Stimulated activated CD4-positive, alpha-beta T cell treated with anti-CD3 and anti-CD28 coated beads, Interleukin-1b, Interleukin-23, amount 100 ng/mL, for 1 hour (primary cell): ENCODE measurements at places on chromosomes 6 and 20.

DNA sequence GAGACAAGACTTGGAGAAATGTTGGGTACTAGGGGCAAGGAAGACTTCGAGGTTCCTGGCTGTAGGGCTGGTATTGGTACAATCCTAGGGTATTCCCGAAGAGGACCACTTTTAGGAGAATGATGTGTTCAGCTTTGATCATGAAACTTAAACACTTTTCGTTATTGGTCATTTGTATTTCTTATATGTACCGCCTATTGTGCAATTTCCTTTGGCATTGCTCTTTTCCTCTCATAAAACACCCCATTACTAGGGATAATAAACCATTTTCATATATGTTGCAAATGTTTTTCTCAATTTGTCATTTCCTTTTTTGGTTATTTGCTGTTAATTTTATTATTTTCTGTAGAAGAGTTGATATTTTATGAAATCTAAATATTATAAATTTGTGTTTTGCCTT, 18.9 kb upstream of the ARFGEF3 start:
- DNase-seq = no peak

- DNase-seq = peak; percentile 14
These were observed 37.1 kb upstream of the GRM4 start for GRCh38 chr6:34182751-34183531.

DNA sequence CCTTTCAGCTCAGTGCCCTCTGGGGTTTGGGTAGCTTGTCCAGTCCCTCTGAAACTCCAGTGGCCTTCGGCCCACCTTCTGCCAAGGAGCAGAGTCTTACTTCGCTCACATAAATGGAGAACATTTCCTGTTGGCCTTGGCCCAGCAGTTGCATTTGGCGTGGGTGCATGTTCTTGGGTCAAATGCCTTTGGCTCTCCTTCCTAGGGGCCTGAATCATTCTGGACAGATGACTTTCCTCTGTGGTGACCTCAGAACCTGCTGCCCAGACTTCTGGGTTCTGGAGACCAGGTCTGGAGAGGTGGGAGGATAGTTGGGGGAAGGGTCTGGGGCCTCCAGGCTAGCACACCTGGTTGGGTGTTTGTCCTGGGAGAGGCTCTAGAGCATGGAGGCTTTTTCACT, 29.3 kb downstream of the BCAS4 start:
- no peak for DNase-seq

DNA sequence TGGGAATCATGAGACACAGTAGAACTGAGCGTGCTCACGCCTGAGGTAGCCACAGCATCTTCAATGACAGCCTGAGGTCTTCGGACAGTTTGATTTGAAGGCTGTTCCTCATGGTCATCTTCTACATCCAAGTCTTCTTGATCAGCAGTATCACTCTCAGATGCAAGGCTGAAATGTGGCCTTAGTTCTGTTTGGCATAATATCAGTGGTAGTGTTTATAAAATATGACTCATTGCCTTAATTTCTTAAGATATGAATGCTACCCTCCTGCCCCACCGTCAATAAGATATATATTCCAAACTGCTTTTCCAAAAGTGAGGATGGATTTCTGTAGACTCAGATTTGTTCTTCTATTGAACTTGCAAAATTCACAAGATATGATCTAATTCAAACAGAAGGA, 17.5 kb upstream of the MAP7 start:
- no peak for DNase-seq

GRCh38 chr6:34074064-34074742, 71.7 kb downstream of the GRM4 start:
- DNase-seq = no peak

DNA sequence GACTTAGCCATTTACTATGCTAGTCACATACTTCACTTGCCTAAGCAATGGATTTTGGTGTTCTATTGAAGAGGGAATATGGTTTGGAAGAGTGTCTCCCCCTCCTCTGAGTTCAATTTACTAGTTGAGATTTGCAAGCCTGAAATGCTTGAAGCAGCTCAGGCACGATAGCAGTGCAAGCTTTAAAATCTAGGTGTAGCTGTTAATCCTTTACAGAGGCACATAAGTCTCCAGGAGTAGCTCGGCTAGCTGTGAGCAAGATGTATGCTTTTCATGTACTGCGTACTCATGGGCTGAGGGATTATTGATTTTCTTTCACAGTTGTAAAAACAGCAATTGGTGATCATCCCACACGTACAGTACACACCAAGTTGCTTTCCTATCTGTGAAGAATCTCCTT, 726 bp downstream of the FLRT3 start:
- no peak for DNase-seq

DNA sequence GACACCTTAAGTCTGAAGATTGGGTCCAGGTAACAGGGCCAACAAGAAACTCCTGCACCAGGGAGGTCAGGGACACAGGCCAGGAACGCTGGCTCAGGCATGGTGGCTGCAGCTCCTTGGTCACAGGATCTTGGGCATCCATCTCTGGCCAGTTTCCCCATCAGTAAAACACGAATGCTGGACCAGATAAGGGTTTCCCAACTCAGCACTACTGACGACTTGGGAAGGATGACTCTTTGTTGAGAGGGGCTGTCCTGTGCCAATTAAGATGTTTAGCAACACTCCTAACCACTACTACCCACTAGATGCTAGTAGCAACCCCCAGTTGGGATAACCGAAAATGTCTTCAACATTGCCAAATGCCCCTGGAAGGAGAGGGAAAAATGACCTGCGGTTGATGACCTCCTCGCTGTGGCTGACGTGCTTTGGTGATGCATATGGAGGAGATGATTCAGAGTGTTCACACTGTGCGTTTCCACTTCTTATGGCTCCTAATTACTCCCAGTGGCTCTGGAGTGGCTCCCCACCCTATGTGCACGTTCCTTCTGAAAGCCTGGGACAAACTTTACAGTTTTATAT, 261.9 kb downstream of the CDH26 start:
- no peak for DNase-seq

DNA sequence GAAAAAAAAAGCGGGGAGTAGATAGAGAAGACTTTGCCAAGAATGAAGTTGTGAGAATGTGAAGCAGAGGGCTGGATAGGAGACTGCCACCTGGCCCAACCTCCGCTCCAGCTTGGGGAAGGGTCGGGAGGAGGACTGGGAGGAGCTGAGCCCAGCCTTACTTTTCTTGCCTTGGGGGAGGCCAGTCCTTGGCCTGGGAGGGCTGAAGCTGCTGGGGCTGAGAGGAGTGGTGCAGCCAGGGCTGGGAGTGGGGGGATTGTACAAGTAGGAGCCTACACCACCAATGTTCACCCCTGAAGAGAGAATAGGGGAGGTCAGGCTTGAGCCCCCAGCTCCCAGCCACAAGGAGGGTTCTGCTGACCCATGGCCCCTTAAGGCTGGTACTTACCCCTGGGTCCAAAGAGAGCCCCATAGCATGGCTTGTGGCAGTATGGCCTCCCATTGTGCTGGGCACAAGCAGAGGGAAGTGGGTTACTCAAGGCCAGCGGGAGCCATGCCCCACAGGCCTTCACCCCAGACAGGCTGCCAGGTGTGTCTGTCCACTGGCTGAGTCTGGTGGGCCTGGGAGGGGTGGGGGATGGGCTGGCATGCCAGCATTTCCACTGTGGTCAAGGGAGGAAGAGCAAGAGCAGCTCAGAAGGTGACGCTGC, 1.1 kb downstream of the CRIP3 start:
- DNase-seq = no peak

GRCh38 chr20:15515691-15516090, 1057.6 kb downstream of the KIF16B start:
- no peak for DNase-seq

DNA sequence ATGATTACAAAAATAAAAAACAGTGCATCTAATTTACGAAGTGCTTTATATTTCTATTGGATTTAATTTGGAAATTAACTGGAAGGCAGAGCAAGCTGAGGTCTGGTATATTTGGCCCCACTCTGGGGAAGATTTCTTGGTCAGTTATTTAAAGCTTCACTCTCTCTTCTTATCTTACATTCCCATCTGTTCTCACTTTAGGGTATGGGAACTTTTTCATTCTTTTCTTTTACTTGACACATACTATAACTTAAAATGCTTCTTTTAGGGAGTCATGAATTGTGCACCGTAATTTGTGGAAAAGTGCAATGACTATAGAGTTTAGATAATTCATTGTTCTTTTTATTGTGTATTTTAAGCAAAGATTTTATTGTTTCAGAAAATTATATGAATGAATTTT, 170.4 kb downstream of the BCKDHB start:
- no peak for DNase-seq

GRCh38 chr20:49400904-49401303, 81.6 kb downstream of the KCNB1 start:
- DNase-seq = no peak

DNA sequence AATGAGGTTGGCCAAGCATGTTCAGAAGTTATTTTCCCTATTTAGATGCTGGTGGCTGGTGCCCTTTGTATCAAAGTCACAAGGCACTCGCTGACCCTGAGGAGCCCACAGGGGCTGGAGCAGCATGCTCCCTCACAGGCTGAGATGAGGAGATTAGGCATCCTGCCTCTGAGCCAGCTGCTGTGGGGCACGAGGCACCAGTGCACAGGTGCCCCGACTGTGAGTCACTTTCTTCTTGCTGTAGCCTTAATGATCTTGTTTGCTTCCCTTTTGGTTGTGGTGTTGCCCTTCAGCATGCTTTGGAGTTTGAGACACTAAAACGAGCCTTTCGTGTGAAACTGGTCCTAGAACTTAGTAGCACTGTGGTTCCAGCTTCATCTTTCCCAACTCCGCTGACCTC, 4.3 kb downstream of the PSMG4 start:
- no peak for DNase-seq

- DNase-seq = no peak
These were observed 519.2 kb downstream of the UTRN start for GRCh38 chr6:144804246-144804790.

- DNase-seq = no peak
These were observed 40.4 kb downstream of the ADTRP start for GRCh38 chr6:11738234-11738633.

- DNase-seq = no peak
These were observed 2.2 kb downstream of the PRRC2A start for GRCh38 chr6:31622684-31623091.

GRCh38 chr20:57835074-57835452, 125.2 kb upstream of the PMEPA1 start:
- DNase-seq = no peak

GRCh38 chr6:165231581-165232561, 77.5 kb downstream of the C6orf118 start:
- DNase-seq = no peak

DNA sequence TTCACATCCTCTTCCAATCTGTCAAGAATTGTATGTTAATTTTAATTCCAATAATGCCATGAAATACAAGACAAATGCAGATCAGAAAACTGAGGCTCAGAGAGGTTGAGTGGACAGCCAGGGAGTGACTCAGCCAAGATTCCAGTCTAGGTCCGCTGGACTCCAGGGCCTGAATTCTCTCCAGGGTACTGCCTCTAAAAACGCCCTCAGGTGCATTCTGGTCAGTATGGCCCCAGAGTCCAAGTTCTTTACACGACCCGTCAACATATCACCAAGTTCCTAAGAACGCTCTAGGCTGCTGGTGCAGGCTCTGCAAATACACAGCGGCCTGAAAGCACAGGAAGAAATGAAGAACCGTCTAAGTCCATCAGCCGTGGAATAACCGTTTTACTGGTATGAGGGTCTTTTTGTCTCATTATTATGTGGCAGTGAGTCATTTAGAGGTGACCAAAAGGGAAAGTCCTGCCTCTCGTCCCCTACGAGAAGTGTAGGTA, 709 bp upstream of the ASXL1 start:
- no peak for DNase-seq

GRCh38 chr6:32627831-32628230, 9.4 kb upstream of the HLA-DQA1 start:
- no peak for DNase-seq

DNA sequence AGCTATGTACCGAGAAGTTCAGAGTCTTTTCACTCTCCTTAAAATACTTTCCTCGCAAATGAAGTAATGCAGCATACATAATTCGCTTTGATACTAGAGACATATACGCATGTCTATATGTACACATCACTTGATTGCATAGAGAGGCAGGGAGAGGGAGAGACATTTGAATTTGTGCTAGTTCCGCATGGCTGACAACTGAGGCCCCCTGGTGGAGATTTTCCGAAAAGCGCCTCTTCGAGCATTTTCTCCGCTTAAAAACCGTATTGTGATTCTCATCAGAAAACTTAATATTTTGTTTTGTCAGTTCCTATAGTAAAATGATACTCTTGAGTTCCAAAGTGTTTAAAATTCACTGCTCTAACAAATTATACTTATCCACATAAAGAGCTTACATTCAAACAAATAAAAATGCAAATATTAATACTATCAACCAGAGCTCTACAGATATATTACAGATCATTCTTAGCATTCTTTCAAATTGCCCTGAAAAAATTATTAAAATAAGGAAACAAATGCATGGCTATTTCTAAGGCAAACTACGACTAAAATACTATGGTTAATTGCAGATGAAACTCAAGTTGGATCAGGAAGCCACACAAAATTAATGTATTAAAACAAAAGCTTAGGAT, 637 bp downstream of the MYLK4 start:
- no peak for DNase-seq

- DNase-seq = no peak
These were observed 99.0 kb upstream of the TNFAIP3 start for GRCh38 chr6:137767911-137768690.

DNA sequence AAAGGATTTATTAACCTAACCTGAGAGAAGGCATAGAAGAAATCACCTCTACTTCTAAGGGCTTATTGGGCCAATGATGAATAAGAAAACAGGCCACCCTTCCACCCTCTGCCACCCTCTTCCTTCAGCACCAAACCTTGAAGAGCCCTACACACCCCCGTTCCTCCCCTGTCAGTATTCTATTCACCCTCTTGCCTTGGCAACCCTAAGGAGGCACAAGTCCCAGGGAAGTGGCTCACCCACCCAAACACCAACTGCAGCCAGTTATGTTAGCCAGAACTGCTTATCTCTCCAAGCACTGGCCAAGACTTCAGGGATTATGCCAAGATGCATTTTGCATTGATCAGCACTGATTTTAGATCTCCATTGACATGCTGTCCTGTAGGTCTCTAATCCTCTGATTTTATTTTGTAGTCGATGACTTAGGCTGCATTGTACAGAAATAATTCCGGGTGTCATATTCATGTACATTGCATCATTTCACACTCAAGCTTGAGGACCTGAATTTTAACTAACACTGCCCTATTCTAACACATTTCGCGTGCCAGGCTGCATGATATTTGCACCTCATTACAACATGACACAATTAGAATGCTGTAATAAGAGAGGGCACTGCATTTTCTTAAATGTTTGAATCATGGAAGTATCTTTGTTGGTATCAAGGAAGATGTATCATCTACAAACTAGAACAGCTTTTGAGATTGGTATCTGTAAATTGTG, 15.7 kb downstream of the CNKSR3 start:
- no peak for DNase-seq

DNA sequence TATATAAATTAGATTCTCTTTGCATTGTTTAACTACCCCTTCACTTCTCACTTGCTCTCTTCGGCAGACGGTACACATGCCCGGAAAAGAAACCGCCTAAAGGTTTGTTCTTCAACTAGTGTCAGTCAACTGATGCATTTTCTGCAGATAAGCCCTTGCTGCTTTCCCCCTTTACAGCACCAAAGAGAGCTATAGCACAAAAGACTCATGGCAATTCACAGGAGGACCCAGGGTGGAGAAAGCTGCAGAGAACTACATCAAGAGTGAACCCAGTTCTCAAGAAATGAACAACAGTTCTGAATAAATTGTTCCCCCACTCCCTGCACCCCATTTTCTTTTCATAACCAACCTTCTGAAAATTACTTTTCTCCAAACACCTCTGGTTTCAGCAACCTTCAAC, 8.9 kb downstream of the CD164 start:
- no peak for DNase-seq

GRCh38 chr6:141123049-141123448, 1009.7 kb upstream of the GJE1 start:
- DNase-seq = no peak

- no peak for DNase-seq
These were observed 161.4 kb downstream of the TMEM200A start for GRCh38 chr6:130527173-130527572.
